Neural progenitor cell (in vitro differentiated cells): ENCODE measurements at places on chromosomes 6 and 20. TPM values are rescaled to one million over a fixed set of nuclear protein-coding genes. Genes with fewer than 3 reads are reported as not detected.

DNA sequence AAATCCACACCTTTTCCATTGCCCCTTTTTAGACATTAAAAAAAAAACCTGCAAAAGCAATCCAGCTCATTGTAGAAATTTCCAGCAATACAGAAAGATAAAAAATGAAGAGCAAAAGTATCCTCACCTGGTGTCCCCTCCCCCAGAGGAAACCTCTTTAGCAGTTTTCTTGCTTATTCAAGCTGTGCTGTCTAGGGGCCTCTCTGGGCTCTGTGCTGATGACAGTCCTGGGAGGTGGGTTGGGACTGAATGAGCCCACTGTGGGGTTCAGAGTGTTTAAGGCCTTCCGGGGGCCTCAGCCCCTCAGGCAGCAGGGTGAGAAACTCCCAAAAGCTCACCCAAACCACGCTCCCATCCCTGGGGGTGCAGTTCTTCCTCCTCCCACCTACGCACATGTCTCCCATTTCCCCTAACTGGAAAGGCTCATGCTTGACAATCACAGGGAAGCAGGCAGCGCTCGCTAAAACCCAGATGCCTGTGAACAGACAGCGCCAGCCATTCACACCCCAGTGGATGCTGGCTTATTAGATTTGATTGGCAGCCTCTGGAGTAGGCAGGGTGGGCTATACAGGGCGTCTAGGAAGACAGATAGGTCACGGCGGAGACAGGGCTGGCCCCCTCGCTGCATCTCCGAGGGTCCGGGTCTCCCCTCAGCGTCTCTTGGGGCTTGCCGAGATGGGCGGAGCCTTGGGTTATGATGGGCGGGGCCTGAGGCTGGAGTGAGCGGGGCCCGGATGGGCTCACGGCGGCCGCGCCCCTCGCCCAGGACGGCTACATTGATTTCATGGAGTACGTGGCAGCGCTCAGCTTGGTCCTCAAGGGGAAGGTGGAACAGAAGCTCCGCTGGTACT, 4.6 kb downstream of the GUCA1A start:
- peak overlapping the region; percentile 60 for H3K4me3 ChIP-seq
- no peaks in the 10 kb centered on the region for H3K36me3 ChIP-seq
- peak; percentile 85 for DNase-seq
- no peaks in the 10 kb centered on the region for H3K4me1 ChIP-seq
- no peak overlapping the region for H3K27ac ChIP-seq
- no peaks in the 10 kb centered on the region for H3K27me3 ChIP-seq

DNA sequence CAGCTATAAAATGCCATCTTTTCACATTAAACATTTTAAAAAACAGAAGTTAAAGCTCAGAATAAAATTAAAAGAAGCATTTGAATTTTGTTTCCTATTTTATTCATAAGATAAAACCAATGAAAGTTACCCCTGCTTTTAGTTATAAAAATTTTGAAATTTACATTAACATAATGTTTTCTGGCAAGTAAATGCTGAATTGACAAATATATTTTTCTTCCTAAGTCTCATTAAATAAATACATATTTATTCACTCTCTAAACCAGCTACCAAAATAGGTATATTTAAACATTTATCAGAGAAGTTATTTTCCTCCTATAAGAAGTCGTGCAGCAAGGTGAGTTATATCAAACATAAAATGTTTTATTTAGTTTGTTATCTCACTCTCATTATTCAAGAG, 213.6 kb downstream of the TRDN start:
- no peaks in the 10 kb centered on the region for H3K4me1 ChIP-seq
- no peak for DNase-seq
- H3K27me3 ChIP-seq, result no peaks in the 10 kb centered on the region
- H3K27ac ChIP-seq, result no peak overlapping the region
- no peaks in the 10 kb centered on the region for H3K36me3 ChIP-seq

- no peak for DNase-seq
- H3K4me1 ChIP-seq, result peaks cover 25% of the 10 kb centered on the region
- H3K36me3 ChIP-seq, result no peaks in the 10 kb centered on the region
- no peak overlapping the region for H3K4me3 ChIP-seq
Measured at GRCh38 chr20:57215426-57215825, 51.0 kb downstream of the BMP7 start.

DNA sequence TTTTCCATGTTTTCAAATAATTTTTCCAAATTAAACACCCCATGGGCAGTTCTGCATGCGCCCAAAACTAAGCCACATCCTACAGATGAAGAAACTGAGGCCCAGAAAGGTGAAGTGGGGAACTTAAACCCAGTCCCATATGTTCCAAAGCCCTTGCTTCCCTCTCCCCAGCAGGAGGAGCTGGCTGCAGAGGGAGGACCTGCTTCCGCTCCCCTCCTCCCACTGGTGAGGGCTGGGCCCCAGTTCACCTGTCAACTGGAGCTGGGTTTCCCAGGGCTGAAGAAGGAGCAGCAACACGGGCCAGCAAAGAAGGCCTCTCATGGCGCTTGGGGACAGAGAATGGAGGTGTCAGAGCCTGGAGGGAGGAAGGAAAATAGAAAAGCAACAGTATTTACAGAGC, 1.4 kb upstream of the RBPJL start:
- H3K27ac ChIP-seq, result no peak overlapping the region
- no peak overlapping the region for H3K4me3 ChIP-seq
- peaks cover 8% of the 10 kb centered on the region for H3K27me3 ChIP-seq
- no peaks in the 10 kb centered on the region for H3K4me1 ChIP-seq
- H3K36me3 ChIP-seq, result no peaks in the 10 kb centered on the region
- no peak for DNase-seq

DNA sequence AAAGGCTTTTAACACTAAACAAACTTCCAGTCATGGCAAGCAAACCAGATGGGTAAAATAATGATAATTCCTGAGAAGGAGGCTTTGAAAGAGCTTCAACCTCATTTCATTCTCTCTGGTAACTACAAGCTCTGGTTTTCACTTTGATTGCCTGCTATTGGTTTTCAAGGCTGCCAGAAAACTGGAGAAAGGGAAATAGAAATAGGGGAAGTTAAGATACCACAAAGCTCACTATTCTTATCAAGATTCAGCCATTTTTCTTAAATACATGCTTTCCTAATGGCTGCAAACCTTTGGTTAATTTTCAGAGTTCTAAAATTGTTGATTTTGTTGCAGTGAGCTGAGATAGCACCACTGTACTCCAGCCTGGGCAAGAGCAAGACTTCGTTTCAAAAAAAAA, 42.5 kb upstream of the NELFCD start:
- H3K36me3 ChIP-seq, result no peaks in the 10 kb centered on the region
- DNase-seq, result no peak
- no peaks in the 10 kb centered on the region for H3K4me1 ChIP-seq
- H3K4me3 ChIP-seq, result no peak overlapping the region

DNA sequence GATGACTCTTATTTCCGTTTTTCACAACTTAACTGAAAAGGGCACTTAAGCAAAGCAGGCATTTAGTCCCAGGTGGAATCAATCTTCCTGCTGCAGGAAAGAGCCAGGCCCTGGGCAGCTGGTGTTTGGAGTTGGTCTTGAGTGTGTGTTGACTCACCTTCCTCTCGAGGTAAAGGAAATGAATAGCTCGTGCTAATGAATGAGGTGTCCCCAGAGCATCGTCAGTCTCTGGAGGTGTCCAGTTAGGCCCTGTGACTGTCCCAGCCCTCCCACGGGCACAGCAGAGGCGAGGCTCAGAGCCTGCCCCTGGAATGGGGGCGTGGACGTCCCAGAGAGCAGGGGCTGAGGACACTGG, 277.7 kb downstream of the NRN1 start:
- no peak overlapping the region for H3K4me3 ChIP-seq
- H3K36me3 ChIP-seq, result no peaks in the 10 kb centered on the region
- no peaks in the 10 kb centered on the region for H3K27me3 ChIP-seq
- H3K27ac ChIP-seq, result no peak overlapping the region
- H3K4me1 ChIP-seq, result peaks cover 29% of the 10 kb centered on the region

DNA sequence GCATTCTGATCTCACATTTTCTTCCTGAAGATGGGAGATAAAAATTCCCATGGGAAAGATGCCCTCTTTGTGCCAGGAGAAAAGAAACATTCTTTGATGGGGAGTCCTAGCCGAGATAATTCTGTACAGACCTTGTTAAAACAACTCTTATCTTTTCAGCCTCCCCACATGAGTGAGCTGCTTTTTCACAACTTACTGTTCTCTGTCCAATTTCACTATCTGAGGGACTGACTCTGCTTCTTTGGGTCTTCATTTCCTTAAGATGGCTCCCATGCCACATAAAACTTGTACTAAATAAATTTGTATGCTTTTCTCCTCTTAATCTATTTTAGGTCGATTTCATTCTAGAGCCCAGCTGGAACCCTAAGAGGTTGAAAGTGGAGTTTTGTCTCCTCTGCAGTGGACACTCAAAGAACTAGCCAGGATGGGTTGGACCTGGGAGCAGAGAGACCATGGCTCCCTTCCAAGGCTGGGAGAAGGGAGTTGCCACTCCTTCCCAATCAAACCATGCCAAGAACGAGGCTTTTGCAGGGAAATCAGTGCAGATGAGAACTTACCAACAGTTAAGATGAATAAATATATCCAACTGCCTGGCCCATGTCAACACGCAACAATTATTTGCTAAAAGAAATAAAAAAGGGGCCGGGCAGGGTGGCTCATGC, 285.8 kb upstream of the SULF2 start:
- H3K27me3 ChIP-seq, result no peaks in the 10 kb centered on the region
- no peak overlapping the region for H3K4me3 ChIP-seq
- no peaks in the 10 kb centered on the region for H3K36me3 ChIP-seq
- H3K27ac ChIP-seq, result no peak overlapping the region
- no peak for DNase-seq

DNA sequence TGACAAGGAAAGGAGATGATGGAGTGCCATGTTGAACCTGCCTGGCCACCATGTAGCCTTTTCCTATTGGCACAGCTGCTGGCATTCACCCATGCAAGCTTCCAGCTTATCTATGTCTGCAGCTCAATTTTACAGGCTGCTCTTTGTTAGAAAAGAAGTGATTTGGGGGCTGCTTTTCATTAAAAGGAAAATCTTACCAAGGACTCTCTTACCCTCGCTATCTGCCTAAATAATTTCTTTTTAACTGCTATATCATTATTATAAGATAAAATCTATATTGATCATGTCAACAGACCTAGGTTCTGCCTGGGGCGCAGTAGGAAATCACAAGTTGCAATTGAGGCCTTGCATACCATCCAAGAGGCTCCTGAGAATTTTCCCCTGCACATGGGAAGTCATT, 167.2 kb downstream of the SYNDIG1 start:
- H3K27ac ChIP-seq, result no peak overlapping the region
- H3K4me1 ChIP-seq, result no peaks in the 10 kb centered on the region
- no peaks in the 10 kb centered on the region for H3K36me3 ChIP-seq
- no peak for DNase-seq

- H3K4me3 ChIP-seq, result no peak overlapping the region
- no peak overlapping the region for H3K27ac ChIP-seq
- H3K4me1 ChIP-seq, result no peaks in the 10 kb centered on the region
- no peaks in the 10 kb centered on the region for H3K36me3 ChIP-seq
- H3K27me3 ChIP-seq, result no peaks in the 10 kb centered on the region
Measured at GRCh38 chr6:74557236-74557635, 648.6 kb downstream of the COL12A1 start.

The NOX3 gene
- not detected in 2 replicates for total RNA-seq

The GINS1 gene
- total RNA-seq, result 51.4 and 69.6 TPM in 2 replicates
